ENCODE measurements at places on chromosomes 4 and X.

- no peak for DNase-seq
These were observed 49.7 kb downstream of the ABCG2 start for GRCh38 chr4:88108747-88109122.

DNA sequence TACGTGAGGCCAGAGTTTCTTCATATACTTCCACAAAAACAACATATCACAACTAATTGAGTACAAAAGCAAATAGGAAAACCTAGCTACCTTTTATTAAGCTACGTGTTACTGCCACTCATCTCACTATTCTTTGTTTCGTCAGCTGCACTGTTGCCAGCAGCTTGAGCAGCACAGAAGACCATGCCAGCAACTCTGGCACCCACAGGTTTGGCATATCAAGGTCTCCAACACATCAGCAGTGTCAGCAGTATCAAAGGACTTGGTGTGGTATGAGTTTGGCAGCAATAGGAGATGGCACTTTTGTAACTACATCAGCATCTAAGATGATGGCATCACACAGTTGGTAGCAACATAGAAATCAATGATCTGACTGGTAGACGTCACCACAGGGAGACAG lies 30.7 kb downstream of the CDKL2 start:
- DNase-seq: no peak

DNA sequence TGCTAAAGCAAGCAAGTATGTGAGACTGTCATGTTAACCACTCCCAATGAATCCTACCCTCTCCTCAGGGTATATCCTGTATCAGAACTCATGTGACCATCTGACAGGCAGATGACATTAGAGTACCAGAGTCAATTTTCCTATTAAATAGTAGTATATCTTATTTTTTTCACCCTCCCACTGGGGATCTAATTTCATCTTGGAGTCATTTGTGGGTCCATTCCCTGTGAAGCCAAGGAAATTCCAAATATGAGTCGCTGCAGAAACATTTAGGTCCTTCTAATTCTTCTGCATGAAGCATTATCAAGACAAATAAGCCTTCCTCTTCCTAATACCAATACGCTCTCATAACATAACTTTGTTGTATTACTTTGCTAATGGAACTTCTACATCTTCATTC lies 52.2 kb upstream of the BLTP1 start:
- no peak for DNase-seq

GRCh38 chr4:184359888-184360287 lies 114.5 kb downstream of the IRF2 start:
- no peak for DNase-seq

- no peak for DNase-seq
These were observed 37.2 kb upstream of the SPANXC start for GRCh38 chrX:141279476-141279875.

DNA sequence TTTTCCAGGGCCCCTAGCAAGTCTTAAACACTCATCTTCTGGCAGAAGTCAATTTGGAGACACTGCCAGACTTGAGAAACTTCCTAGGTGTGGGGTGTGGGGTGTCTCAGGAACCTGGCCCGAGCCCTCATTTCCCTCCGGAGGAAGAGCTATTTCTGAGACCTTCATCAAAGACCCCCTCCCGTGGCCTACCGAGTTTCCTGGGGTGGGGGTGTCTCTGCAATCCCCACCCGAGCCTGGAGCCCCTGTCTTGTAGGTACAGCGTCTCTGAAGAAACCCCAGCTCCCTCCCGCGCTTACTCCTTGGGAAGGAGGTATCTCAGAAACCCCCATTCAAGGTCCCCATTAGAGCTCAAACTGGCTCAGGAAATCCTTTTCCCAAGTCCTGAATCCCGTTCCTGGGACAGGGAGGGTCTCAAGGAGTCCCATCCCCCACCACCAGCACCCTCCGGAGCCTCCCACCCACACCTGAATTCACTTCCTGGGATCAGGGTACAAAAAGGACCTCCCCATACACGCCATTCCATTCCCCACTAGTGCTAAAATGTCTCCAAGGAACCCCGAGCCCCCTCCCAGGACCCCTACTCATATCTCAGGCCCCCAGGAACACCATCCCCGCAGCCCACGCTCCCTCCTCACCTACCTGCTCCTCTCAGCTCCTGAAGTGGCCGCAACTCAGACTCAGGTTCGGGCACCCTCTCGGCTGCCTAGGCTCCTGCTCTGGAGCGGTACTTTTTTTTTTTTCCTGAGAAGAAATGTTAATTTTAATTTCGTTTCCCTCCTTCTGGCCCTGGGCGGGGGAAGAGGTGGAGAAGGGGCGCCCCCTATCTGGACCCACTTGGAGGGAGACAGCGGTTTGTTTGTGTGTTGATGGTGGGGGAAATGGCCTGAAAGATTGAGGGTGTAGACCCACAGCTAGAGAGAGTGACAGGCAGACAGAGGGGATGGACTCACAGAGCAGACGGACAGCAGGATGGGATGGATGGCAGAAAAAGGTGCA lies 1.1 kb downstream of the SLC38A5 start:
- DNase-seq: peak; percentile 43

DNA sequence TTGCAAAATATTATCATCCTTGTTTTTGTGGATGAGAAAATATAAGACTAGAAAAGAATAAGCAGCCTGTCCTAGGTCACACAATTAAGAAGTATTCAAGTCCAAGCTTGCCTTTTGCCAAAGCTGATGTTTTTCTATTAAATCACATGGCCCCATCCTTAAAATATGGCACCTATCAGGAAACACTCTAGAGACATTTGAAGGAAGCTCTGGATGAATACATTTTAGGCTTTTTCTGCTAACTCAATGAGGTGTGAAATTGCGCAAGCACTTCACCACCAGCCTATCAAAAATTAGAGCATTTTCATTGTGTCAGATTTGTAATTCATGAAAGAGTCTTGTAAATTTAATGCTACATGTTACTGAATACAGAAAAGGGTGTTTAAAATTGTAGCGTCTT lies 251.1 kb upstream of the MAD2L1 start:
- no peak for DNase-seq

- no peak for DNase-seq
These were observed 9.5 kb downstream of the SLAIN2 start for GRCh38 chr4:48350871-48351270.

DNA sequence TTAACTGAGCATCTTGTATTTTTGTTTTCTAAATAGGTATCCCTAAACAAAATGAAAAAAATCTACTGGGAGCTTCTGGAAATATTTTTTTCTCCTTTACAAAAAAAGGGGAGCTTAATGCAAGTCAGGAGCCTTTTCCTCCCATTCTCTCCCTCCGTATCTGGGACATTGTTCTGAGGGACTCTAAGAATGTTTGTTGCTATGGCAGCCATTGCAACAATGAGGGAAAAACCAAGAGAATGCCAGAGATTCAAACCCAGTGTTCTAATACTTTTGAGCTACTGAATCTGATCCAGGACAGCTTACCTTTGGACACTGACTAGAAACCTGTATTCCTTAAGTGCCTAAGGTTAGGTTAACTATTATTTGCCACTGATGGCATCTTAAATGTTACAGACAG lies 485.7 kb upstream of the HS3ST1 start:
- DNase-seq: no peak
